Spleen (tissue), 13 donors: ENCODE measurements at places on chromosomes 12 and 14. TPM values are rescaled to one million over a fixed set of nuclear protein-coding genes. Genes with fewer than 3 reads are reported as not detected.
A peak's percentile ranks its signal among the peaks of the same experiment; 100 is the strongest.

GRCh38 chr12:132079200-132079599, 64.9 kb downstream of the DDX51 start:
- no peak for DNase-seq

The PPP2R3C gene
- total RNA-seq = 41.5 TPM

The SERPINA12 gene
- not detected for total RNA-seq

- DNase-seq = no peak
Measured at GRCh38 chr12:7061138-7061537, 620 bp downstream of the C1S start.

DNA sequence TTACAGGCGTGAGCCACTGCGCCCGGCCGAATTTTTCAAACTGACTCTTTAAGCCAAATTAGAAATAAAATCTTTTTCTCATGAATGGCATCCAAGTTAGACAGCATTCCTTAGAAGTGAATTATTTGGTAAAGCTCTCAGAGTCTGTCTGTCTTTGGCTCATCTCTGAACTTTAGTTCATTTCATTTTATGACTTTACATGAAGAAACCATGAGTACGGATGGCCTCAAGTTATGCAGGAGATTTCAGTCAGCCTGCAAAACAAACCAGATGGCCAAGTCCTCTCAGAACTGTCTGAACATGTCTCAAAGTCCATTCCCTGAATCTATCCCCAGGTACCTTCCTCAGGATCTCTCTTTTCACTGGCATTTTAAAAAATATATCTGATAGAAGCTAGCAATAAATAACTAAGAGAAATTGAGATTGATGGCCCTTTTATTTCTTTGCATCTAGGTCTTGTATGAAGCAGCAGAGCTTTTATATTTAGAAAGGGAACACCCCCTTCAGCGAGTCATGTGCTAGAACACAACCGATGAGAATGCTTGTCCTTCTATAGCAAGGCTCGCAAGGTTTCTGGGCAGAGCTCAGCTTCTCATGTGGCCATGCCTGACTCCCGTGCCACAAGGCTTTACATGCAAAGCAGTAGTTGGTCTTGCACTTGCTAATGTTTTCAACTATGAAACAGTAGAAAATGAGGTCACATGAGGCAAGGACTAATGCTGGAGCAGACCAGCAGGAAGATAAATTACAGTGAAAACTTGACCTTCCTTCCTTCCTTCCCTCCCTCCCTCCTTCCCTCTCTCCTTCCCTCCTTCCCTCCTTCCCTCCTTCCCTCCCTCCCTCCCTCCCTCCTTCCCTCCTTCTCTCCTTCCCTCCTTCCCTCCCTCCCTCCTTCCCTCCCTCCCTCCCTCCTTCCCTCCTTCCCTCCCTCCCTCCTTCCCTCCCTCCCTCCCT, 125.0 kb downstream of the AKAP6 start:
- DNase-seq = no peak

GRCh38 chr12:27552886-27553560, 29.0 kb downstream of the PPFIBP1 start:
- no peak for DNase-seq

The GALNT16 gene
- total RNA-seq = 9.5 TPM

GRCh38 chr14:28746247-28746646, 20.3 kb upstream of the FOXG1 start:
- DNase-seq = no peak

The PMEL gene
- total RNA-seq = 0.77 TPM

GRCh38 chr12:123667771-123668170, 3.1 kb upstream of the TCTN2 start:
- DNase-seq = no peak

DNA sequence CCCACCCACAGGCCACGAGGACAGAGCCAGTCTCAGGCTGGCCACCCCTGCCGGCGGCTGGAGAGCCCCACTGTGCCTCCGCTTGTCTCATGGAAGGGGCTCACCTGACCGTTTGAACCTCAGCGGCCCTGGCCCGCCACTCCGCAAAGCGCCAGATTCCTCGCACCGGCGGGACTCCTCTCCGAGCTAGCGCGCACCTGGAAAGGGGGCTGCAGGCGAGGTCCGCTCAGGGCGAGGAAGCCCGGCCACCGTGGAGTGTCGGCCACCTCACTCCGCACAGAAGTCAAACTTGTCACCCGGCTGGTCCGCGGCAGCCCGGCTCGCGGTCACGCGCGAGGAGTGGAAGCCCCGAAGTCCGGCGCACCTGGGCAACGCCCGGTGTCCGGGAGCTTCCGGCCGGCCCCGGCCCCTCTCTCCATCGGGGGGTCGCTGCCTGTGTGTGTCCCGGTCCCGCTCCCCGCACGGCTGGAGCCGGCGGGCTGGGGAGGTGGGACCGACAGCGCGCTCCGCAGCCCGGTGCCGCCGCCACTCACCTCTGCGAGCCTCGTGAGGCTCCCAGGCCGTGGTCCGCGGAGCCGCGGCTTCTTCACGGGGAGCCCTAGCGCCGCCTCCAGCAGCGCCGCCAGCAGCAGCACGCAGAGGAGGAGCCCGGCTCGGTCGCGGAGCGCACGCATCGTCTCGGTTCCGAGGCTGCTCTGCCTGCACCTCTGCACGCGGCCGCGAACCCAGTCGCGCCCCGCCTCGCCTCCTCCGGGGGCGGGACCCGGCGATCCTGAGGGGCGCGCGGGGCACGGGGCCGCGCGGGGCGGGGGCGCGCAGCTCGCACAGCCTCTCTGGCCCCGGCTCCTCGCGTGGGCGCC, at the start of gene ISM2:
Gene ISM2 (minus strand): TSS at position 697 of the 860 bp plus-strand sequence. CDS start 23 bp downstream, at position 674.
- DNase-seq = peak; percentile 85

DNA sequence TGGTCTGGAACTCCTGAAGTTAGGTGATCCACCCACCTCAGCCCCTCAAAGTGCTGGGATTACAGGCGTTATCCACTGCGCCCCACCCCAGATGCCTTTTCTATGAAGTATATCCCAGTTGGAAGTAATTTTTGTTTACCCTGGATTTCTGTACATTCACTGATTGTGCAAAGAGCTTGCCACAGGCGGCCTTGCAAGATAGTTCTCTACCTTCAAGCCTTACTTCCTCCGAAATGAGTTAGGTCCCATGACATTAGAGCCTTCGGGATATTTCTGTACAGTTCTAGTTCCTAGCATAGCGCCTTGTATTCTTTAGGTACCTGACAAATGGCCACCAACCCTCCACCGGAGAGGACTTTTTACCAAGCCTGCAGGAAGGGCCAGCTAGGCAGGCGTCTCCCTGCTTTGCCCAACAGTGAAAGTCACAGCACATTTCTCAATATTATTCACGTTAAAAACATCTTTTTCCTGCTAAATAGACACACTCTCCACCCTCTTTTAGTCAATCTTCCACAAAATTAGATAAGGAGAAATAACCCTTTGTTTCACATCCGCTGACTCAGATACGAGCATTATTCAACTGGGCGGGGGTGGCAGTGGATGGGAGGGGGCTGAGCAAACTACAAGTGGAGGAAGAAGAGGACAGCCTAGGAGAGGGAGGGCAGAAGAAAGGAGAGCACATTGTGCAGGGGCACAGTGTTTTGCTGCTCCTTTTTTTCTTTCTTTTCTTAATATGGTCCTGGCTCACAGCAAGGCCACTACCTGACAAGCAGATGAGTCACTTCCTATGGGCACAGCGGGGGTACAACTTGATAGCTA, 40.0 kb upstream of the CAPRIN2 start:
- DNase-seq = no peak

DNA sequence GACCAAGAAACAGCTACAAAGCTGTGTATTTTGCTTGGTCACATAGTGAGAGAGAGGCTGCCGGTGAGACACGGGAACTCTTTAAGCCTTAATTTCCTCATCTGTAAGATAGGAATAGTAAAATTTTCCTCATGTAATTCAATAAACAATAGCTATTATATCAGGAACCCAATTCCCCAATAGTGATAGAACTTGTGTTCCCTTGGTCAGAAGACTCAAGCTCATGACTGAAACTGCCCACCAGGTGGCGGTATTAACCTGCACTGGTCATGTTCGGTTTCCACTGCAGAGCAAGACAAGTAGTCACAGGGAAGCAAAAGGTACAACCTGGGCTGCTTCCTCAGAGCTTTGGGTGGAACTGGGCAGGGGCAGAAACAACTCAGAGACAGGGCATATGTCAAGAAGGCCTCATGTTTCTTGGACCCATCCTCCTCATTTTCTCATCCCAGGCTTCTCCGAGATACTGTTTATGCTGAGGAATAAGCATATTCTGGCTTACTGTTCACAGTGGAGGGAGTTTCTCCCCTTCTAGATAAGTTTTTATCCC, 4.2 kb upstream of the AJUBA start:
- peak; percentile 94 for DNase-seq

- DNase-seq = no peak
Measured at GRCh38 chr12:89547101-89547500, 21.3 kb upstream of the POC1B start.

The LTB4R2 gene
- total RNA-seq = 15.4 TPM

GRCh38 chr12:131607658-131608447, 103.0 kb upstream of the SFSWAP start:
- DNase-seq = peak; percentile 64

GRCh38 chr12:112131686-112132085, 6.3 kb downstream of the TRAFD1 start:
- no peak for DNase-seq

DNA sequence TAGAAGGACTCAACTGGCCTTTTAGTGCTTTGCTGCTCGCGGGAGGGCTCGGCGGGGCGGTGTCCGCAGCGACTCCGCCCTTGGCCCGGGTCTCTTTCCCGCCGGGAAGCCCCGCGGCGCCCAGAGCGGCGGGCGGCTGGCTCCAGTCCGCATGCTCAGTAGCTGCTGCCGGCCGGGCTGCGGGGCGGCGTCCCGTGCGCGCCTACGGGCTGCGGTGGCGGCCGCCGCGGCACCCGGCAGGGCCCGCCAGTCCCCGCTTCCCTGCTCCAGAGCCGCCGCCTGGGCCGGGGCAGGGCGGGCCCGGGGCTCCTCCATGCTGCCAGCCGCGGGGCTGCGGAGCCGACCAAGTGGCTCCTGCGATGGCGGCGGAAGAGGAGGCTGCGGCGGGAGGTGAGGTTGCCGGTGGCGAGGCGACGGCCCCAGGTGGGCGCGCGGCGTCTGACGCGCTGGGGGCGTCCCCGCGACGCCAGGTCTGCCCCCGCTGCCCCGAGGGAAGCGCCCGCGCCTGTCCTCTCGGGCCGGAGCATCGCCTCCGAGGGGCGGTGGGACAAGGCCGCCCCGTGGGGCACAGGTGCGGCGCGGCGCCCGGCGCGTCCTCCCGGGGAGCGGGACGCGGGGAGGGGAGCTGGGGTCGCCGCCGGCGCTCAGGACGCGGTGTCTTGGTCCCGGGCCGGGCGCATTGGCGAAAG, at the start of gene BMAL2:
Gene BMAL2 (plus strand): TSS at position 123 of the 689 bp plus-strand sequence. CDS start 237 bp downstream, at position 360.
- peak; percentile 83 for DNase-seq

The PTGDR gene
- total RNA-seq = 10.7 TPM

The TC2N gene
- 49.0 TPM for total RNA-seq

The B3GNT4 gene
- total RNA-seq = not detected

The OTOGL gene
- total RNA-seq = 0.23 TPM

DNA sequence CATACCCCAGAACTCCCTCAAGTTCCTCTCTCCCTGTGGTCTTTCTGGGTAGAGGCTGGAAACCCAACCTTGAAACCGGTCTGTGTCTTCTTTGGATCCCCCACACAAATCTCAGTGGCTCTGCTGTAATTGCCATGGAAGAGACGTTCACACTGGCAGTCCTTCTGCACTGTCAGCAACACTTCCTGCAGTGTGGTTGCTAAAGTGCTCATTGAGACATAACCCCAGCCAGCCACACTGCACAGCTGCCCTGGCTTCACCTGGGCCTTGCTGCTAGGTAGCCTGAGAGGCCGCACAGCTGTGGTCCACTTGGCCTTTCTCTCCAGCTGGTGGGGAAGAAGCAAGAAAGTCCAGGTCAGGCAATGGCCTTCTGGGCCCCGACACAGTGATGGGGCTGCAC, 2.4 kb downstream of the GZMH start:
- no peak for DNase-seq

GRCh38 chr12:121794534-121795033, 1.1 kb upstream of the RHOF start:
- peak; percentile 89 for DNase-seq

- peak; percentile 88 for DNase-seq
Measured at GRCh38 chr12:49059299-49060171, 1.1 kb downstream of the KMT2D start.

The RASSF8 gene
- 9.0 TPM for total RNA-seq
